ENCODE measurements at places on chromosomes 6 and 20.
A peak's percentile ranks its signal among the peaks of the same experiment; 100 is the strongest.

- peak; percentile 47 for DNase-seq
These were observed 15.4 kb downstream of the FOXC1 start for GRCh38 chr6:1624851-1625781.

DNA sequence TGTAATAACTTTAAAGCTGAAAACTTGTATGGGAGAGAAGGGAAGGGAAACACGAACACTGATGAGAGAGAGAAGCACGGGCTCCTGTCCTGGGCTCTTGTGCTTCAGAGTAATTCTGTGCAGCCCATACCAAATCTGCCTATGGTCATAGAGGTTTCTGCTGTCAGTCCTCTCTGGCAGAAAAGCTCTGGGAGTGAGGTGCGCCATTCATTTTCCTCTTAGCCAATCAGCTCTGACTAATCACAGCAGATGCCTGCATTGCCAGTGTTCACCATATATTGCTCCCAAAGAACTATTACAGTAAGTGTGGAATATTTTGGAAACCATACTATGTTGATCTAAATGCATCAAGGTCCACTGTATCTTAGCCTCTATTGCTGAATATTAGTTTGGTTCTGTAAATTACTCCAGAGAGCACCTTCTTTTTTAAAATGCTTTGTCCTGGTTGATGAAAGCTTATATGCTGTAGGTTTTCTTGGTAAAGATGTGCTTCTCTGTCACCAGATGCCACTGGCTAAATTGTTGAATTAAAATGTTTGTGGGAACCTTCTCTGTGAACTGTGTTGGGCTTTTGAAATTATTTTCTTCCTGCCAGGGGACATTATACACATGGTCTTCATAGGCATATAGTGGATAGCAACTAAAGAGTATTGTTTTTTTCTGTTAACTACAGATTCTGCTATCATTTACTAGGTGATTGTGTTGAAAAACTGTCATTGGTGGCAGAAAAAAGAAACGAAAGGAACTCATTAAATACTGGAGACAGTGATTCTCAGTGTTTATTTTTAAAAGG, 38.3 kb downstream of the DCBLD1 start:
- no peak for DNase-seq

GRCh38 chr20:1370548-1371110, 22.2 kb downstream of the FKBP1A start:
- no peak for DNase-seq

- DNase-seq: no peak
These were observed 168.7 kb upstream of the RSPO3 start for GRCh38 chr6:126949786-126950185.

DNA sequence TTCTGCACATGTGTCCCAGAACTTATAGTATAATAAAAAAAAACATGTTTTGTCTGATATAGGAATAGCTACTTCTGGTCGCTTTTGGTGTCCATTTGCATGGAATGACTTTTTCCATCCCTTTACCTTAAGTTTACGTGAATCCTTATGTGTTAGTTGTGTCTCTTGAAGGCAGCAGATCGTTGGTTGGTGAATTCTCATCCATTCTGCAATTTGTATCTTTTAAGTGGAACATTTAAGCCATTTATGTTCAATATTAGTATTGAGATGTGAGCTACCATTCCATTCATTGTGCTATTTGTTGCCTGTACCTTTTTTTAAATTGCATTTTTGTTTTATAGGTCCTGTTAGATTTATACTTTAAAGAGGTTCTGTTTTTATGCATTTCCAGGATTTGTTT, 55.1 kb upstream of the PHIP start:
- DNase-seq: no peak

- DNase-seq: no peak
These were observed 279.4 kb downstream of the UBE3D start for GRCh38 chr6:82786248-82786647.

GRCh38 chr6:158906926-158907325, 87.8 kb upstream of the EZR start:
- DNase-seq: no peak

DNA sequence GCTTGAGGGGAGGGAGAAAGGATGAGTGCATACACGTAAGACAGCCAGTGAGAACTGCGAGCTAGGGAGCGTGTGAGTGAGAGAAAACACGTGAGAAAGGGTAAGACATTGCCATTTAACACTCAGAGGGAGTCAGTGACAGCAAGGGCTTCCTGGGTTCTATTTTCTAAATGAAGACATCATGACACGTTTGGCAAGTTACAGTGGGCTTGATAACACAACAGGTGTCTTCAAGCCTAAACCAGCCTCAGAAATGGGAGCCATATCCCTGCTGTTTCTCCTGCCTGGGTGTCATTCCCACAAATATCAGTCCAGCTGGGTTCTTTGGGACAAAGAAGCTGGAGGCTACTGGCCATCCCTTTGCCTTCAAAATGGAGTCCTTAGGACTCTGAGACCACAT, 16.9 kb upstream of the MOCS1 start:
- DNase-seq: no peak

- DNase-seq: no peak
These were observed 371.0 kb downstream of the TAF4 start for GRCh38 chr20:61694682-61695081.

- peak; percentile 63 for DNase-seq
These were observed 2.0 kb downstream of the EDEM2 start for GRCh38 chr20:35145141-35145564.

- DNase-seq: no peak
These were observed 137.5 kb downstream of the BTBD3 start for GRCh38 chr20:12055161-12055560.

DNA sequence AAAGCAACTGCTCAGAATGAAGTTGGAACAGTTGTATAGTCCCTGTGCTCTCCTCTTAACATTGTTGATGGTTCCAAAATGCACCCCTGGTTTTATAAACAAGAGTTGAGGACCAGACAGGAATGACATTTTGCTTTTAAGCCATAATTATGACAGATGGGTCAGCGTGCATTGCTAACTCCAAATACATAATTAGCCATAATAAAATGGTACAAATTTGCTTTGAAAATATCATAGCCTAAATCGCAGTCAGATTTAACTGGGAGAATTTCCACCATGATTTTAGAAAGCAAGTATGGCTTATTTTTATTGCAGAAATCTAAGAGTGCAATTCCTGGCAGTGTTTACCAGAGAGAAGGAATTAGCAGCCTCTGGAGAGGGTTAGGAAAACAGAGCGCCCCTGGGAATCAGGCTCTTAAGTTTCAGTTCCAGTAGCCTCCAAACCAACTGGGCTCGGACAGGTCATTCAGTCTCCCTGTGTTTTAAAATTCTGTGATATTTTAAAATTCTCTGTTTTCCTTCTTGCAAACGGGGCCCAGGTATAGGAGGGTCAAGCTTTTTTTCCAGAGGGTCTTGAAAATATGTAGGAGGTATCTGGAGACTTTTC, 302.3 kb downstream of the TBC1D7 start:
- no peak for DNase-seq

- DNase-seq: no peak
These were observed 24.5 kb upstream of the RTF2 start for GRCh38 chr20:56443654-56444540.

DNA sequence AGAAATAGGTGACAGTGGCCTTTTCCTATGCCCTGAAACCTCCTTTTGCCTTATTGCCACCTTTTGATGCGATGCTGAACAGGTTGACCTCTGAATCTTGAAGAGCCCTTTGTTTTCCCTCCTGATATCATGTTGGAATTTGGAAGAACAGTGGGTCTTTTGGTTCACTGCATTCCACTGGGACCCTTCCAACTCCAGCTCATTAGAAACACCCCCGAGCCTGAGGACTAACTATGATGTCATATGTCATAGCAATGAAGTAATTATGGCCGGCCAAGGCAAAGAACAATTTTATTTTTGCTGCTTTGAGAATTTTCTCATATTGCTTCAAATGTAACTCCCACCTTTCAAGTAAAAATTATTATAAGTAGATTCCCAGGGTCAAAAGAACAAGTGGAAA, 353.4 kb upstream of the JAG1 start:
- no peak for DNase-seq

DNA sequence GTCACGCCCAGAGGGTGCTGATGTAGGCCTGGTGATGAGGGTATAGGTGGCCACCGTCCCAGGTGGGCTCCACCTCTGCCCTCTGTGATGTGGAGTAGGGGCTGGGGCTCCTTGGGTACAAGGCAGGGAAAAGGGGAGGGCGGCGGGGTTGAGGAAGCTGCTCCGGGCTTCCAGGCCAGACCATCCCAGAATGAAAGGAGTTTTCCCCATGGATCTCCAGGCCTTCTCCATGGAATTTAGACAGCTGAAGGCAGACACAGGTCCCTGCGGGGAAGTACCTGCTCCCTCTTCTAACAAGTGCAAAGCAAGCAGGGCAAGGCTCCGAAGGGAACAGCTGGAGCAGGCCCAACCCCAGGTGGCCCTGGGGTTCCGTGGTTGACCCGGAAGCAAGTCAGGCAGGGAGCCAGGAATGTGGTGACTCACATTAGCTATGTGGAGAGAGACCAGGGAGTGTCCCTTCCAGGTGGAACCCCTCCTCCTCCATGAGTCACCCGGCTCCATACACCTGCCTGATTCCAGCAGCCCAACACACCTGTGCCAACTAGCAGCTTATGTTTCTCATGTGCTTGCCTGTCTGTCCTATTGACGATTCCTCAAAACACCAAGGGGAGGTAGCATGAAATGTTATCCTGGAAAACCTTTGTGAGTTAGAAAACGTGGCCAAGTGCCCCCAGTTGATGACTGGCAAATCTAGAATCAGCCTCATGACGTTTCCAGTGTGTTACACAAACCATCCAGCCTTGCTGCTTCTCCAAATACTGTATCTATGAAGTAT, 59.7 kb upstream of the SNX9 start:
- DNase-seq: no peak

DNA sequence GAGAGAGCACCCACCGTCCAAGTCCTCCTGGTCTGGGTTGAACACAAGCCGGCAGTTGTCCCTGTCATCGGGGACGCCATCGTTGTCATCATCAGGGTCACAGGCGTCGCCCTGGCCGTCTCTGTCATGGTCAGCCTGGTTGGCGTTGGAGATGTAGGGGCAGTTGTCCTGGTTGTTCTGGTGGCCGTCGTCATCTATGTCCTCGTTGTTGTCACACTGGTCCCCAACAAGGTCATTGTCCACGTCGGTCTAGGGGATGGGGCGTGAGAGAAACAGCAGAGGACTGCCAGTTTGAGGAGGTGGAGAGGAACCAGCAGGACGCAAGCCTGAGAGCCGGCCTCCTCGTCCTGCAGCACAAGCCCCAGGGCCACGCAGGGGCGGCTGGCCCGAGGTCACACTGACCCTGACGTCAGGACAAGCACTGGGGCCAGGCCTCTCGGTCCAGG, 28.5 kb downstream of the THBS2 start:
- no peak for DNase-seq

DNA sequence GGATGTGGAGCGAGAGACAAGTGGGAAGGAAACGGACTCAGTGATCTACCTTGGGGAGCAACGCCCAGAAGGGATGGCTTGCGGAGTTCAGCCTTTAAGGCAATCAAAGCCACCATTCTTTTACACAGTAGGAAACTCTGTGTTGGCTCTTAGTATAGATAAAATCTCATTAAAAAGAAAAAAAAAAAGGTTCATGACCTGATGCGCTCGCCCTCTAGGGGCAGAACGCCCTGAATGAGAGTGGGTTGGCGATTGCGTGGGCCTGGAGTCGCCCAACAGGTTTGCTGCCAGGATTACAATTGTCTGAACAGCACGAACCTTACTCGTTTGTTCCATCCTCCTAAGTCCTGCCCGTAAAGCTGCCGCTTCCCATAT, 1.2 kb downstream of the TPD52L1 start:
- peak; percentile 31 for DNase-seq

DNA sequence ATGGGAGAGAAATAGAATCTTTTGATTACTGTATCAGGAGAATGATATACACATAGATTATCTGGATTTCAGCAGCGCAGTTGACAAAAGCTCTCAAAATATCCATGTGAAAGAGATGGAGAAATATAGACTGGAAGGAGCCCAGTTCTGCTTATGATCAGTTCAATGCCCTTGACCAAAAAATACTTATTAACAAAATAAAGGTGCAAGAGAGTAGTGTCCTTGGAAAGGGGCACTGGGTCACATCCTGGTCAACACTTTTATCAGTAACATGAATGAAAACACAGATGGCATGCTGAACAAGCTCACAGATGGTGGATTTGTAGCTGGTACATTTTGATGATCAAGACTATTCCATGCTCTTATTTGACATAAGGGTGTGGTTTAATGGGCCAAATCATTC, 63.9 kb upstream of the PLEKHG1 start:
- DNase-seq: no peak
